ENCODE measurements at places on chromosomes 5 and 9.

DNA sequence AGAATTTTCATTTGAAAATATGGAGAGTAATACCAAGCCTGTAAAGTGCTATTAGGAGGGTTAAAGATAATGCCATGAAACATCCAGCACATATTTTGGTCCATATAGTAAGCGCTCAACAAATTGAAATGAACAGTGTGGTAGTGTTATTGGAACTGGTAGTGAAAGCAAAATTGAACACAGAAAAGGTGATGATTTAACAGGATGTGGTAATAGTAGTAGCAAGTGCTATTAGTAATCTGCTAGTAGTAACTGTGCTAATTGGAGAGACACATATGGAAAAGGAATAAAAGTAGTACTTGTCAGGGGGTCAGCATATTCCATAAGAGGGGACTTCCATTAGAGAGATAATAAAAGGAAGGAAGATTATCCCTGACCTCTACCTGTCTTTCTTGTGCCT lies 187.3 kb downstream of the HTR1A start:
- no peak for DNase-seq

DNA sequence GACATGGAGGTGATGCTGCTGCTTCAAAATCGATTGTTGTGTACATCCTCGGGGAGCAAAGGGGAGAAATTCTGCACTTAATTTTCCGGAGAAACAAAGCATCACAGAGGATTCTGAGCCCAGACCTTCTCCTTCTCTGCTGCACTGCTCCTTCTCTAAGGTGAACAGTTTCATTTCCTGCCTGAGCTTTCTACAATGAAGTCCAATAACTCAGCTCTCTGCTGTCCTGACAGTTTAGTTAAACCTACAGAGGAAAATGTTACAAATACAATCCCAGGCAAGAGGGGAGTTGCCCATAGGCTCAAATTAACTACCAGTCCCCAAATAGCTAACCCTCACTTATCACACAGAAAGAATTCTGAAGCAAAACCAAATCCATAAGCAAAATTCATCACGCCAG lies 206.3 kb downstream of the EFNA5 start:
- no peak for DNase-seq

GRCh38 chr5:149063017-149063687 lies at the start of gene SH3TC2:
Gene SH3TC2 (minus strand): TSS chr5:149063062. CDS start chr5:149063022, 40 bp downstream.
- peak; percentile 49 for DNase-seq

GRCh38 chr9:77224746-77225312 lies 47.5 kb downstream of the VPS13A start:
- DNase-seq, result no peak

GRCh38 chr5:102536323-102536928 lies 37.6 kb upstream of the SLCO6A1 start:
- peak; percentile 22 for DNase-seq

GRCh38 chr5:154110716-154111115 lies 71.9 kb downstream of the MFAP3 start:
- no peak for DNase-seq

DNA sequence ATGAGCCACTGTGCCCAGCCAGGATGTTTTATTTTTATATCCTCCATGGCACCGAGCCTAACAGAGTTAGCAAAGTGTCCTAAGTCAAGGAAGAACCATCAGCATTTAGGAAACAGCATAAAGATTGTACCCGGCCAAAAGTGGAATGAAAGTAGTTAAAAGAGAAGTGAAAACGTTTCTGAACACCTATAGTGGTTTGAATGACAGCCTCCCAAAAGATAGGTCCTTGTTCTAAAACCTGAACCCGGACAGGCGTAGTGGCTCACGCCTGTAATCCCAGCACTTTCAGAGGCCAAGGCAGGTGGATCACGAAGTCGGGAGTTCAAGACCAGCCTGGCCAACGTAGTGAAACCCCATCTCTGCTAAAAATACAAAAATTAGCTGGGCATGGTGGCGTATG lies 37.4 kb downstream of the ZFAND5 start:
- DNase-seq, result no peak

DNA sequence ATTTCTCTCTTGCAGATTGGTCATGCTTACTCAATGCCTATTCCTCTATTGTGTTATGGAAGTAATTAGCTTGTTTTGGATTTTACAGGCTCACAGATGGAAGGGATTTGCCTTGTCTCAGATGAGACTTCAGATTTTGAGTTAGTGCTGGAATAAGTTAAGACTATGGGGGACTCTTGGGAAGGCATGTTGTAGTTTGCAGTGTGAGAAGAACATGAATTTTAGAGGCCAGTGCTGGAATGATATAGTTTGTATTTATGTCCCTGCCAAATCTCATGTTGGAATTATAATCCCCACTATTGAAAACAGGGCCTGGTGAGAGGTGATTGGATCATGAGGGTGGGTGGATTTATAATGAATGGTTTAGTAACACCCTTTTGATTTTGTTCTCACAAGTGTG lies 6.1 kb upstream of the TUSC1 start:
- no peak for DNase-seq

Measured in dermis blood vessel endothelial cell (primary cell).